ENCODE measurements at places on chromosomes 11 and 22.

DNA sequence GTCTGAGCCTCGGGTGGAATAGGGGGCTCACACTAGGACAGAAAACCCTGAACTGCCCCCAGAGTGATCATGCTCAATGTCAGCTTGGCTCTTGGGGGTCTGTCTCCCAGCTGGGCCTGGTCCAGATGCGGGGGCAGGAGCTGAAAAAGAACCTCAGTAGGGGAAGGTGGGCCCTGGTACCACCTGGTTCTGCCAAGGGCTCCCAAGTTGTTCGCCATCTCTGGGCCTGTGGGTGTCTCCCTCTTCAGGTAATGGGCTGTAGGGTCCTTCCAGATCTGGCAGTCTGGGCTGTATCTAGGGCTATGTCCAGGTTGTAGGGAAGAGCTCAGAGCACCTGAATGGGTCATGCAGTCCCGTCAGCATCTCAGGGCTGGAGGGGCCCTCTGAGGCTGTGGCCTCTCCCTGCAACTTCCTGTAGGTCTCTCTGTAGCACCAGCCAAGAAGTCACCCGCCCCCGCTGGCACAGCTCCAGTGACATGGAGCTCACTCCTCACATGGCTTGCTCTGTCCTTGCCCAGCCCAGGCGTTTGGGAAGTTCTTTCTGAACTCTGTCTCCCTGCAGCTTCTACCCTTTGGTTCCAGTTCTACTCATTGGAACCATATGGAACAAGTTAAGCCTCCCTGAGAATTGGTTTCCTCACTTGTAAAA, 33.0 kb upstream of the SOX10 start:
- peak; percentile 89 for DNase-seq

DNA sequence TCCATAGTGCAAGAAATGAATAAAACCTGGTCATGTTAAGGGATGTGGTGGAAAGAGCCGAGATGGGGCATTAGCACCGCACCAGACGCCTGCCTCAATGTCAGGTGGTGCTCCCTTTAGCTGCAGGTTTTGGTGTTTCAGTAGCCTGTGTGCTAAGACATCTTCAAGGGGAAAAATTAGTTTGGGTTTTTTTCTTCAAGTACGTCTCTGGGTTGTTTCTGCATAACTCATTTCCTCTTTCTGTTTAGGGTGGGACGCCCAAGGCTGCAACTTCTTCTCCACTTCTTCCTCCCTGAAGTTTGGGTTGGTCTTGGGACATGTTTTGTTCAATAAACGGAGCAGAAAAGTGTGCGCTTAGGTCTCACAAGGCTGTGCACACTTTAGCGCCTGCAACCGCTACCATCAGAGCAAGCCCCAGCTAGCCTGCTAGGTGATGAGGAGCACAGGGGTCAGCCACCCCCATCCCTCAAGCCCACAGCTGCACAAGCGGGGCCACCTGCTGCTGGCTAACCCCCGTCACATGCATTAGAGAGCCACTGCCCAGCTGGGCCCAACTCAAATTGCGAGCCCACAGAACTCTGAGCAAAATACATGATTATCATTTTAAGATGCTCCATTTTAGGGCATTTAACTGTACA, 1495.7 kb downstream of the TBC1D22A start:
- DNase-seq: no peak

DNA sequence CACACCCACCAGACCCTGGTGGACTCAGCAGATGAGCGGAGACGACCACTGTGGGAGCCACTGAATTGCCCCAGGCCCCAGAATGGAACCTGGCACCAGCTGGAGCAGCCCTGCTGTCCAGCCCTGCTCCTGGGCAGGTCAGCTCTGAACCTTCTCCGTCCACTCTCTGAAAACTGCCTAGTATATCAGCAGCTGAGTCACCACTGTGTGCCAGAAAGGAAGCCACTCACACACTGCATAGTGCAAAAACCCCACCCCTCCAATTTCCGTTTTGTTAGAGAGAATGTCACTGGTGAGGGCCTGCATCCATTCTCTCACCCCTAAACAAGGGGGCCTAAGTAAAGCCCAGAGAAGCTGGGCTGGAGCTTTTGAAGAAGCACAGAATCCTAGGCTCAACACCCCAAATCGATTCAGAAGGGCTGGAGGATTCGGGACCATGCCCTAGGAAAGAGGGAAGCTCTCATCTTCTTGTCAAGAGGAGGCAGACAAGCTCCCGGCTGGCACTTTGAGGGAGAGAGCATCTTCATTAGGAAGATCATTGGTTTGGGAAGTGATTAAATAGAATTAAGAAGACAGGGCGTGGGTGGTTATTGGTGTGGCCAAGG, 44.5 kb downstream of the GALNT18 start:
- DNase-seq: no peak

DNA sequence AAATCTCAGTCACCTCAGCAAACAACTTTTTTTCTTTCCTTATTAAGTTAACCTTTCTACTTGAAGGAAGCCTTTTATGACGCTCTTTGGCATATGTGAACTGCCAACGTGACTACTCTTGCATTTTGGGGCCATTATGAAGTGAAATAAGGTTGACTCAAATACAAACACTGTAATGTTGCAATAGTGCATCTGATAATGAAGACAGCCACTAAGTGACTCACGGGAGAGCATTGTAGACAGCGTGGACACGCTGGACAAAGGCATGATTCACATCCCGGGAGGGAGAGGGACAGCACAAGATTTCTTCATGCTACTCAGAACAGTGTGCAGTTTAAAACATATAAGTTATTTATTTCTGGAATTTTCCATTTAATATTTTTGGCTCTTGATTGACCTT, 560.8 kb downstream of the ETS1 start:
- no peak for DNase-seq

- DNase-seq: no peak
Observed at GRCh38 chr11:10653946-10654810, 39.4 kb downstream of the IRAG1 start.

DNA sequence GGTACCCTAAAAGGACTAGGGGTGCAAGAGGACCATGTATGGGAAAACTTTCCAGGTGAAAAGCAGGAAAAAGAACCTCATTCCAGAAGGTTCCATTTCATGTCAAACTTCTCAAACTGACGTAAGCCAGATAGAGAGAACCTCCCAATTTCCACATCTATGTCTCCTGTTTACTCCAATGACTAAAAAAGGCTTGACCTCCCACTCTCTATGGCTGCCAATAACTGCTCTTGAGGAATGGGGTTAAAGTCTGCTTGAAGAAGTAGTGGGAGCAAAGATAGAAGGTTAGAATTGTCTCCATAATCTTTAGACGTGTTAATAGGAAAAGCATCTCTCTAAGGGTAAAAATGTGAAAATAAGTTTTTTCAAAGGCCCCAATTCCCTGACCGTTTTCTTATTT, 38.0 kb downstream of the DCUN1D5 start:
- DNase-seq: no peak
